Cortex of kidney (tissue), 1 donor: ENCODE measurements at places on chromosomes 7 and 10.

DNA sequence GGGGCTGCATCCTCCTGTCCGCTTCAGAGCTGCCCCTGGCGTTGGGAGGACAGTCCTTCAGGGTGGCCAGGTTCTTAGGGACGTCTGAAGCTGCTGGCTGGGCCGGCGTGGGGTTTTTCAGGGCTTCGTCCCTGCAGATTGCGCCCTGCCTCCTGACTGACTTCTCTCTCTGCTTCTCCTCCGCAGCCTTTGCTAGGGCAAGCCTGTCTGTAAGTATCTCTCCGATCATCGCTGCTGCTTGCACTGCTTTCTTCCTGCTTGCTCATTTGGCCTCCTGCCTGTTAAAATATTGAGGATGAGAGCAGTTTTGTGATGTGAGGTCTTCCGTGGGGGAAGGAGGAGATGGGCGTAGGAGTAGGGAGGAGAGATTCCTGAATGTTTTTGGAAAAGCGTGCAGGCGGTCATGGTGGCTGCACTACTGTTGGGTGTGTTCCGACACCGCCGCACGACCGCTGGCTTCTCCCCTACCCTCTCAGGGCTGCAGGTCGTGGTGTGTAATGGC, 25.3 kb downstream of the PFKFB3 start:
- DNase-seq = no peak

DNA sequence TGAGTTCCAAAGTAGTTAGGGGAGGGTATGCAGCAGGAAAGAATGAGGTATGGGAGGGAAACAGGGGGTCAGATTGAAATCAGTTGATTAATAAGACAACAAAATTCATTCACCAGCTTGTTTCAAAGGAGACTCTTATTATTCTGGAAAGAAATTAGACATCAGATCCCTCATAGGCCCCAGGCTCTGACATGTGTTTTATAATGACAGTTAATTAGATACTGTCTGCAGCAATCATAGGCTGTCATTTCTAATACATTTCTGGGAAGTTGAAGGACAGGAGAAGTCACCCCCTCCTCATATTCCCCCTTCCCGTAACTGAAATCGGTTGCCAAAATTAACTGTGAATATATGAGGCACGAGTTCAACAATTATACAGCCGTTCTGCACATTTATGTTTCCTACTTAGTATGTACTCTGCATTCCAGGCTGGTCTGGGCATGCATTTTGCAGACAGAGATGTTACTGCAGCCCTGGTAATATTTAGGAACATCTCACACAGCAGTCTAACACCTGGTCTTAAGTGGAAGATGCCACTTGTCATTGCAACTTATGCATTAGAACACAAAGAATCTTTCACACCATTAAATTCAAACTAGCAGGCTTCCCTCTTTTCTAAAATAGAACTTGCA, 355.2 kb upstream of the LRGUK start:
- DNase-seq = no peak

- no peak for DNase-seq
Measured at GRCh38 chr7:28350662-28351061, 61.7 kb upstream of the CREB5 start.

GRCh38 chr7:136359333-136359903, 382.3 kb upstream of the MTPN start:
- DNase-seq = no peak

DNA sequence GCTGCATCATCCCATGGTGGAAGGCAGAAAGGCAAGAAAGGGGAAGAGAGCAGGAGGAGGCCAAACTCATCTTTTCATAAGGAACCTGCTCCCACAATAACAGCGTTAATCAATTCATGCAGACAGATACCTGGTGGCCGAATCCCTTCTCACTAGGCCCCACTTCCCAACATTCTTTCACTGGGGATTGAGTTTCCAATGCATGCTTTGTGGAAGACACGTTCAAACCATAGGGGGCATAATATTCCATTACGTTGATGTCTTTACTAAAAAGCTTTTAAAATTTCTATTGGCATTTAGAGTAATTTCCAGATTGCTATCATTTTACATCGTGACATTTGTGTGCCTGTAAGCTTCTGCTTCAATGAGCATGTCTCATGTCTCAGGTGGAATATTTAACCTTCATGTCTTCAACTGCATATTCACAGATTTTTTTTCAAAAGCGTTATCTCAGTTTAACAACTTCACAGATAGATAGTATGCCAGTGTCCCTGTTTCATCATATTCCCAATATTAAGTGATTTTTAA, 88.5 kb downstream of the LHFPL3 start:
- no peak for DNase-seq

DNA sequence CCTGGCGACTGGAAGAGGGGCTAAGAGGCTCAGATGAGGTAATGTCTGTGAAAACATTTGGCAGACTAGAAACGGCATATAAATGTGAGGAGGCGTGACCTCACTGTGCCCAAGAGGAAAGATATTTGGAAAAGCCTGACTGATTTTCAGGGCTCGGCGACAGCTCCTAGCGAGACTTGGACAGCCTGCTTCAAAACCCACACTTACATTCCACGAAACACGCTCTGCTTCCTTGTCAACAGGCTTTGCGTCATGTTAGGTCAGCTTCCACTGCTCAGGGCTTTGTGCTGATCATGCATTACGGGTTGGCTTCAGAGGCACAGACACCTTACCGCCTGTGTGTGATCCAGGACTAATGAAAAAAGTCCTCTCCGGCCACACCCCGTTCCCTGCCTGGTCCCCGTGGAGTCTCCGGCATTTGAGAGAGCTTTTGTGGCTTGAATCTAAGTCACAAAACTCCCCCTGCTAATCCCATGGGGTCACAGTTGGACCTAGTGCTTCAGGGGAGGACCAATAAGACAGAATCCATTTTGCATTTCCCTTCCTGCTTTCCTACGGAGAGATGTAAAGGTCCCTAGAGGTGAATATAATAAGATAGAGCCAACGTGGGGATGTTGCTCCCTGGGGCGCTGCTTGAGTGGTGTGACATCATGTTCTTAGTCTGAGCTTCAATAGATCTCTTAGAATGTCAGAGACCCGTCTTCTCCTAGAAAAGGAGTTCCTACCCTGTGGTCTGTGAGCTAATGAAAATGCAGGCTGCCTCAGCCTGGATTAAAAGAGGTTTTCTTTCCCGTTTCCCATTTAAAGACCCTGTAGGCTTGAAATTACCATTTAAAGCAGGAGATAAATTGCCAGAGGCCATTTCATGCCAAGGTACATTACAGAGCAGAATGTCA, 25.5 kb downstream of the FGFBP3 start:
- DNase-seq = no peak

DNA sequence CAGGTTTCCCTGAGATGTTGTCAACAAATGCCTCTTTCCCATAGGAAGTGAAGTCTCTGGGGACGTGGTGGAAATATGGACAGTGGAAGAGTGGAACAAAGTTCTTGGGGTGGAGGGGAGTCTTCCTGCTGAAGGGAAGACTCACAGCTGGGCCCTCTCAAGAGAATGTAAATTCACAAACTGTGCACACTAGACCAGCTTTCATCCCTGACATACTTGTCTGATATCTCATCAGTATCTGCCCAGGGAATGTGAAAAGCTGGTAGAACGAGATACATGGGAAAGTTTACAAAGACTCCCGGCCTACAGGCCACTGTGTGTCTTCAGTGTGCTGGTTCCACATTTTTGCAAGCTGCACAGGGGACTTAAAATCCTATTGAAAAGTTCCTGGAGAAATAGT, 16.7 kb upstream of the CCDC3 start:
- DNase-seq = no peak

- no peak for DNase-seq
Measured at GRCh38 chr10:7406712-7407333, 4.0 kb downstream of the SFMBT2 start.

DNA sequence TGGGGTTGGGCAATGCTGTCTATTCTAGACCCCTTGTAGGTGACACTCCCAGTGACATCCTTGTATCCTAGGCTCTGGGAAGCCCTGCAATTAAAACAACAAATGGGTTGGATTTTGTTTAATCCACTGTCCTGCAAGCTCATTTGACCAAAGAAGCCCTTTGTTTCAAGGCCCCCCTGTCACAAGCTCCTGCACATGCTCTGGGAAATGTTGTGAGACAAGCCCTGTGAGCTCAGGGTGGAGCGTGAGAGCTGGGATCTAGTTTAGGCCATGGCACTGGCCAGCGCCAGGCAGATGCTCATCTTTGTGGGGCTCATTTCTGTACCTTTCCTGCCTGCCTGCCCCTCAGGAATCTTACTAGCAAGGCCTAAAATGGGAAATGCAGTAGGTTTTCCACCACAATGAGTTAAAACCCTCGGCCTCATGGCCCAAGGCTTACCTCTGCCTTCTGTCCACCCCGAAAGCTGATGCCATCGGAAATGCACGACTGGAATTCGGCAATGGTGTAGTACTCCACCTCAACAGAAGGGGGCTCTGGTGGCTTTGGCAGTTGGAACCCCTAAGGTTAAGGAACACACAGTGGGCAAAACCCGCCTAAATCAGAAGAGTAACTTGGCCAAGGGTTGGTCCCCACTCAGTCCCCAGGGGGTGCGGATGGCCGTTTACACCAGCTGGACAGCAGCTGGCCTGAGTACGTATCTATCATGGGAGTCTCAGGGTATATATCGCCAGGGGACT, 112.0 kb downstream of the NEURL1 start:
- no peak for DNase-seq
